ENCODE measurements at places on chromosomes 11 and 22.

- no peak for DNase-seq
Observed at GRCh38 chr22:46509416-46510089, 27.9 kb downstream of the CELSR1 start.

- no peak for DNase-seq
Observed at GRCh38 chr11:10641912-10642697, 51.5 kb downstream of the IRAG1 start.

- DNase-seq, result no peak
Observed at GRCh38 chr22:49586873-49587272, 240.8 kb downstream of the BRD1 start.

GRCh38 chr11:113106507-113106906, 145.3 kb downstream of the NCAM1 start:
- no peak for DNase-seq

- DNase-seq, result no peak
Observed at GRCh38 chr22:48042621-48043395, 1280.4 kb downstream of the TBC1D22A start.

DNA sequence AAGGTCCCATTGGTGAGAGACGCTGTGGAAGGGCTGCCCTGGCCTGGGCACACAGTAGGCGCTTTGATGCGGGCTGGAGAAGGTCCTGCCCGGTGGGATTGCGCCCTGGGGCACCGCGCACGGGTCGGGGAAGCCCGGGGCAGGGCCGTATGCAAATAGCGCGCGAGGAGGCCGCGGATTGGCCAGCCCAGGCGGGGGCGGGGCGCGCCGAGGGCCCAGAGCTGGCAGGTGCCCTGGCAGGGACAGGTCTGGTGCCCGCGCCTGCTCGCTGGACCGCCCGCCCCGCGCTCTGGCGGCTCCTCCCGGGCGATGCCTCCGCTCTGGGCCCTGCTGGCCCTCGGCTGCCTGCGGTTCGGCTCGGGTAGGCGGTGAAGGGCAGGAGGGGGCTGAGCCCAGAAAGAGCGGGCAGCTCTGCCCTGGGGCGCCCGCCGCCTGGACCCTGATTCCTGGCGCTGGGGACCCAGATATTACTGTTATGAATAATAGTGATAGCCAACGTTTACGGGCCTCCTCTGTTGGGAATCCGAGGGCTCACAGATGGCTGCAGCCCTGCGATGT, at the start of gene UPK3A:
Gene UPK3A, plus strand, starts transcription at position 245 of the 558 bp plus-strand sequence. Its CDS starts 65 bp downstream, at position 310.
- peak; percentile 33 for DNase-seq

DNA sequence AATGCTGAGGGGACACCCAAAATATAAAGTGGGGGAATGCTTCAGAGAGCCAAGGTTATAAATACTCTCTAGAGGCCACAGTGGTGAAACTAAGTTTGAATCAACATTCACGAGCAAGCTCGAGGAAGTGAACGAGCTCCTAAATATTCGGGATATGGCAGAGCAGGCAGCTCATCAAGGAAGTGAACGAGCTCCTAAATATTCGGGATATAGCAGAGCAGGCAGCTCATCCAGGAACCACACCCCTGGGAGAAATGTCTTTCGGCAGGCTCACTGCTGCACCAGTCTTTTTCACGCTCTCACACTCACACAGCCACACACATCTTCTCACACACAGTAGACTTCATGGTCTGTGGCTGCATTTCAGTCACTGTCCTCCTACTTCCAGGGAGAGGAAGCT, 787.5 kb downstream of the OPCML start:
- no peak for DNase-seq

- DNase-seq, result no peak
Observed at GRCh38 chr11:57299150-57299737, 25.5 kb downstream of the TNKS1BP1 start.

DNA sequence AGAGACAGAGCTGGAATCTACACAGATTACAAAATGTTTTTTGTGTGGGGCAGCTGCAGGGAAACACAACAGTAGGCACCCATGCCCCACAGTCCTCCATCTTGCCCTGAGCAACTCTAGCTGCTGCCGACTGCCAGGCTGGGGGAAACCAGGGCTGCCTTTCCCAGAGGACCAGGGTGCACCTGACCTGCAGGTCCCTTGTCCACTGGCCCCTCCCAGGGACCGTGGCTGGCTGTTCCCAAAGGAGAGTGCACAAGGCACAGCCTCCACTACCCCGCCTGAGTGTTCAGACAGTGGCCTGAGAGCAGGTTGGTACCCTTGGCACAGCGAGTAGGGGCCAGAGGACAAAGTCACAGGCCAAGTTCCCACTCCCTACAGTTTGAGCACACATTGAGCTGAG, 181.8 kb downstream of the BARX2 start:
- DNase-seq, result no peak

DNA sequence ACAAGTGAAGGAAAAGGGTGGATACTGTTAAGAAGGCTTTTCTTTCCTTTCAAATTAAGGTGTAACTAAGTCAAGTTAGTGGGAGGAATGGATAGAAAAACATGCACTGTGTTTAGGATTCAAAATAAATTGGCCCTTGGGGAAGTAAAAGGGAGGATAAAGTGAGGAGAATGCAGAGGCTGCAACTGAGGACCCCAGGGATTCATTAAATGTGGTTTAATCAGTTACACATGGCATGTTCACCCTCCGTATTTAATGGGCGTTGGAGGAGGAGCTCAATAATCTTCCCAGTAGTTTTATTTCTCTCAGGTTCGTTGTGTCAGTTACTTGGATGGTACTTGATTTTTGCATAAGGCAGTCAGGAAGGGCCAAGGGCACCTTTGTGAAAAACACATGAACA, 966.3 kb downstream of the JRKL start:
- no peak for DNase-seq

DNA sequence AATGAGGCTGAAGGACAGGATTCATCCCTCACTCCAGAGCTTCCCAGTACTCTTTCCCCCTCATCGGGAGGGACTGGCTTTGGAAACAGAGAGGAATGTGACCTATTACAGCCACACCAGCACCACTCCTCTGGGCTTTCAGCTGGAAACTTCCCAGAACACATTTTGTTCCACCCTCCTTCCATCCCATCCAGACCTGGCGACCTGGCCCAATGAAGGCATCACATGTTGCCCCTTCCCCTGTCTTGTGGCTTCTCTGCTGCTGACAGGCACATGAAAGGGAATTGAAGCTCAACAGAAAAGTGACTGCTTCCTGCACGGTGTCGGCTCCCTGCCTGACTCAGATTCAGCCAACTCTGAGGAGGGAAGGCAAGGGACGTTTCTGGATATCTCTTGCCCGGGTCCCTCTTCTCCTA, 19.1 kb downstream of the IRAG1 start:
- no peak for DNase-seq

GRCh38 chr11:63816732-63817131, 3.5 kb downstream of the SPINDOC start:
- DNase-seq, result no peak

GRCh38 chr11:101487775-101488174, 96.0 kb downstream of the TRPC6 start:
- no peak for DNase-seq

GRCh38 chr22:40452730-40453487, 82.5 kb downstream of the SGSM3 start:
- no peak for DNase-seq

GRCh38 chr22:43852573-43853327, 9.6 kb downstream of the SULT4A1 start:
- no peak for DNase-seq

DNA sequence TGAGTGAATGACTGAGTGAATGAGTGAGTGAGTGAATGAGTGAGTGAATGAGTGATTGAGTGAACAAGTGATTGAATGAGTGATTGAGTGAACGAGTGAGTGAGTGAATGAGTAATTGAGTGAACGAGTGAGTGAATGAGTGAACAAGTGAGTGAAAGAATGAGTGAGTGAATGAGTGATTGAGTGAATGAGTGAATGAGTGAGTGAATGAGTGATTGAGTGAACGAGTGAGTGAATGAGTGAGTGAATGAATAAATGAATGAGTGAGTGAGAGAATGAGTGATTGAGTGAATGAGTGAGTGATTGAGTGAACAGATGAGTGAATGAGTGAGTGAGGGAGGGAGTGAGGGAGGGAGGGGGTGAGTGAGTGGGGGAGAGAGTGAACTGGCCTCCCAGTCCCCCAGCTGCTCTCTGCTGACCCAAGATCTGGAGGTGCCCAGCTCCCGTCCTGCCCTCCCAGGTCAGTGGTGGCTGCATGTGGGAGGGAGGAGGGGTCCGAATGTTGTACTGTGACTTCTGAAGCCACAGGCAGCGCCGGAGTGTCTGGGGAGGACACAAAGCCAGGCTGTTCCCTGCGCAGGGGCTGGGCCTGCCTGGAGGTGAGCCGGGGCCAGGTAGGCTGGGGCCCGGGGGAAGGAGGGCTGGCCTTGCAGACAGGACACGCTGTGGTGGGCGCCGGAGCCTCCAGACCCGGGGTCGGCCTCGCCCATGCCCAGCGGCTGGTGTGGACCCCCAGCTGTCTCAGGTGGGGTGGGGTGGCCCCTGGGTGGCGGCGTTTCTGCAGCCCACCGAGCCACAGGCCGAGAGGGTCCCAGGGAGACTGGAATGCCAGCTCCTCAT, 17.8 kb upstream of the PIM3 start:
- no peak for DNase-seq

DNA sequence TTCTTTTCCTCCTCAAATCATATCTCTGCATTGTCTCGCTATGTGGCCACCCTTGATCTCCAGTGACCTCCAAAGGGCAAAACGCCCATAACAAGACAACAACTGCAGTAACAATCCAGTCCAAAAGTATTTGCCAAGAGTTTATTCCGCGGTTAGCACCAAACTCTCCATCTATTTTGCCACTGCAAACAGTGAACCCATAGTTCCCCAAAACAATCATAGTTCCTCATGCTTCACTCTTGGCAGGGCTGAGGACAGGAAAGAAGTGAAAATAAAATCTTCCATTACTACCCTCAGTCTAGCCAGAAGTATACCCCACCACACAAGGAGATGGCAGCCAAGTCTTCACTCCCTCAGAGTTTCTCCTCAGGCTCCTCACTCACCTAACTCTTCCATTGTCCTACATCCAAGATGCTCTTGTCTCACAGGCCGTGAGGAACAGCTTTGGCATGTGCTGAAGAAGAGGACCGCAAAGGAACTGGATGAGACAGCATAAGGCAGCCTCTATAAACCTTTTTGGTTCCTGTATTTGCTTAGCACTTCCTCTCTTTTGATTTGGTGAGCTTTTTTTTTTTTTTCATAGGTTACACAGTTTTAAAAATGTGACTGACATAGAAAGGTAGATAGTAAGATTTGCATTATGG, at the start of gene LPXN:
Gene LPXN, minus strand, starts transcription at position 480 of the 644 bp plus-strand sequence. Its CDS starts 84 bp downstream, at position 396.
- no peak for DNase-seq

DNA sequence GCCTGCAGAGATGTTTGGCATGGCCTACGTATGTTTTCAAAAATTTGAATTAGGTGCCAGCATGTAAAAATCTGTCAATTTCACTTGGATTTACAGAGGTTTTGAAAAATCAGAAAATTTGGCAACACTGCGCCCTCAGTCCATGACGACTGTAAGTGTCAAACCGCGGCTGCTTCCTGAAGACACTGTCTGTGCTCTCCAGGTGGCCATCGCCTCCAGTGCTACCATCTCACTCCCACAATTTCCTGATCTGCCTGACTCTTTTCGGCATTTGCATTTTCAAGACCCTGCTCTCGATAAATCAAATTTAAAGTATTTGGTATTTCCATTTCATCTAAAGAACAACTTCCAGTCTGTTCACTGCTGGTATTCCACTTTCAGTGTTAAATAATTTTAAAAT, 34.6 kb downstream of the VSIG10L2 start:
- no peak for DNase-seq

- no peak for DNase-seq
Observed at GRCh38 chr11:45816614-45817013, 11.7 kb downstream of the SLC35C1 start.

GRCh38 chr11:110134110-110134509, 40.9 kb downstream of the ZC3H12C start:
- DNase-seq, result no peak

DNA sequence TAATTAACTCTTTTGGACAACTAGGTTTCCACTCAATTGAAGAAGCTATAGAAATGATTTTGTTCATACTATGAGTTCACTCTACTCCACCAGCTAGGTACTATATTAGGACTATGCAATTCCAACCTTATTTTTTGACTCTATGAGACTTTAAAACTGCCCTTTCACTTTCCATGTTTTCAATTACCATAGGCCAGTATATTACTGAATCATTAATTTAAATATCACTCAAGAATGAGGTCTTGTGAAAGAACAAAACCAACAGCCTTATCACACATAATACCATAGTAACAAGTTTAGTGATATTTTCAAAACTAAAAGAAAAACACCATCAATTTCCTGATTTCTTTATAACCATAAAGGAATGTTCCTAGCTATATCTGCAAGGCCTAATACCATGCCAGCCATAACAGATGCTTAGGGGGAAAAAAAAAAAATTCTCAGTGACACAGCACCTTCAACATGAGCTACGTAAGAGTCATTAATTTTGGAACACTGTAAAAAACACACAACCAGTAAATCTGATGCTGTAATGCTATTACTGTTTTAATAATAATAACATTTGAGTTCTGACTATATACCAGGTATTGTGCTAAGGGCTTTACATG, 6.1 kb downstream of the DCUN1D5 start:
- DNase-seq, result no peak

GRCh38 chr11:10727146-10727851, 23.7 kb upstream of the CTR9 start:
- DNase-seq, result no peak

DNA sequence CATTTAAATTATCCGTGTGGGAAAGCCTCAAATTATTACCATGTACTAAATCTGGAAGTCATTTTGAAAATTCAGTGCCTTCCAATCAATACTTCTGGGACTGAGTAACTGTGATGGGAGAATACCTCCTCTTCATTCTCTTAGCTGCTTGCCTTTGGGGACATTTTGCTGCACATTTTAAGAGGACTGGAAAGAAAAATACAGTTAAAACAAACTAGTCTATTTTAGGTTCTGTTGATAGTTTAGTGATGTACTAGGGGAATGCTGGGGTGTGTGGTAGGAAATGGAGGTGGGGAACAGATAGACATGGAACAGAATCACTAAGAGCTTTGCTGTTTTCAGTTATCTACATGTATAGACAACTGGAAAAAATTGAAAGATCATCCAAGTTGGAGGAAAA, 65.7 kb upstream of the APOA1 start:
- no peak for DNase-seq

- no peak for DNase-seq
Observed at GRCh38 chr22:38861927-38862326, 10.1 kb downstream of the CBX6 start.

DNA sequence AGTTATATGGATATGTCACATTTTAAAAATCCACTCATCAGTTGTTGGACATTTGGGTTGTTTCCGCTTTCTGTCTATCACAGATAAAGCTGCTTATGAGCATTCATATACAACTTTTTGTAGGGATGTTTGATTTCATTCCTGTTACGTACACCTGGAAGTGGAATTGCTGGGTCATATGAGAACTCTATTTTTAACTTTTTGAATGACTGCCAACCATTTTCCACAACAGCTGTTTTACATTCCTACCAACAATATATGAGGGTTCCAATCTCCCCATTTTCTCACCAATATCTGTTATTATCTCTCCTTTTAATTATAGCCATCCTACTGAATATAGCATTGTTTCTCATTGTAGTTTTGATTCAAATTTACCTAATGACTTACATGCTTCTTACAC, 172.0 kb downstream of the UVRAG start:
- DNase-seq, result no peak

- no peak for DNase-seq
Observed at GRCh38 chr11:7833527-7833926, 36.8 kb upstream of the OR5P2 start.

- DNase-seq, result peak; percentile 85
Observed at GRCh38 chr11:109939166-109939810, 153.9 kb upstream of the ZC3H12C start.
